Cortex of kidney (tissue), 1 donor: ENCODE measurements at places on chromosomes 3 and 15.

GRCh38 chr3:173865900-173866498 is 468.5 kb downstream of the NLGN1 start:
- no peak for DNase-seq

DNA sequence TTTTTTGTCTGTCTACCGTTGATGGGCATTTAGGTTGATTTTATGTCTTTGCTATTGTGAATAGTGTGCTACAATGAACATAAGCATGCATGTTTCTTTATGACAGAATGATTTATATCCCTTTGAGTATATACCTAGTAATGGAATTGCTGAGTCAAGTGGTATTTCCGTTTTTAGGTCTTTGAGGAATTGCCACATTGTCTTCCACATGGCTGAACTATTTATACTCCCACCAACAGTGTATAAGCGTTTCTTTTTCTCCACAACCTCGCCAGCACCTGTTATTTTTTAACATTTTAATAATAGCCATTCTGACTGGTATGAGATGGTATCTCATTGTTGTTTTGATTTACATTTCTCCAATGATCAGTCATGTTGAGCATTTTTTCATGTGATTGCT is 89.6 kb upstream of the GALNT15 start:
- no peak for DNase-seq

DNA sequence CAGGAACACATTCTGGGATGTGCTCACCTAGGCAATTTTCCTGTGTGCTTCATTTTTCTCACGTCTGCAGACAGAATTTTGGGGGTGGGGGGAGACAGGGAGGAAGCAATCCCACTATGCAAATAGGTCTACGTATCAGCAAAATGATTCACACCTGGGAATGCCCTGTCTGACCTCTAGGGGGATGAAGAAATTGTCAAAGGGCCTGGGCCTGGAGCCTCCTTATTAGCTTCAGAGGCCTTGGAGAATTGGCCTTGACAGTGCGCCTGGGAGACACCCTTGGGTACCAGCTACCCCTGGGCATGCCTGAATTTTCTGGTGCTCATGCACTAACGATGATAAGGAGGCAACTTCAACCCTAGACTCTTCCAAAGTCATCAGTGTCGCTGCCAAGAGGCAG is 207.5 kb downstream of the CADPS start:
- no peak for DNase-seq

- no peak for DNase-seq
Observed at GRCh38 chr15:40879609-40880008, 5.6 kb upstream of the RHOV start.

DNA sequence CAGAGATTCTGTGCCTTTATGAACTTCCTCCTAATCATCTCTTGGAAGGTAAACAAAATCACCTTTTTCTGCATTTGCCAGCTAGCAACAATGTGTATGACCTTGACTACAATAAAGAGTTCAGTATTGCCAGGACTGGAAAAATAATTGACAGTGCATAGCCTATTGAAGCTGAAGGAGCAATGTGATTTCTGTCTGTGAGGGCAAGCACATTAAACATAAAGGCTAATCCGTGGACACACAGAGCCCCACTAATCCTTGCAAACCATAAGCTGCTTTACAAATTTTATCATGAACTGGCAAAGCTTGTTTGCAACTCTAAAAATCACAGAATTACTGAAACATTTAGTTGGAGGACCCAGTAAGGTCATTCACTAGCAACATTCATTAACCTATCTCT is 563.8 kb downstream of the PYDC2 start:
- no peak for DNase-seq

DNA sequence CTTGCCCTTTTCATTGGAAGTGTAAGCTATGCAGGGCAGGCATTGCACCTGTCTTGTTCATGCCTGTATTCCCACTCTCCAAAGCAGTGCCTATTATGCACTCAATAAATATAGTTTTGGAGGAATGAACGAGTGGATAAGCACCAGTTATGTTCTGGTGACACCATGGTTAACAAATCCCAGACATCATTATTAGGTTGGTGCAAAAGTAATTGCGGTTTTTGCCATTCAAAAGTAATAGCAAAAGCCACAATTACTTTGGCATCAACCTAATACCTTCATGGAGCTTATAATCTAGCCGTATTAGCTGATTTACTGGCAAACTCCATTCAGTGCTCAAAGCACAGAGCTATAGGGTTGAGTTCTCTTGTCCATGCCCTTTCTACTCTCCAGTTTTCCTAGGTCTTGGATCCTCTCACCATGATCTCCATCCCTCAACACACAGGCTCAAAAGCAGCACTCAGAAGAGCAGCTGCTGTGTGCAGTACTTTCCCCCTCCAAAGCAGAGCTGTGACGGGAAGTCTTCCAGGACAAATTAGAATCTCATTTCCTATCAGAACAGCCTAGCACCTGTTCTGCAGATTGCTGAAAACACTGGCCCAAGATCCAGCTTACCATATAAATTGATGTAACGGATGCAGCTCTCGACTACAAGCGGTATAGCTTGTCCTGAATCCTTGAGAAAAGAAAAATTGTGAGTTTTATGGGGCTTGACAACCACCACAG is 63.2 kb upstream of the RAD18 start:
- no peak for DNase-seq

- no peak for DNase-seq
Observed at GRCh38 chr15:101579631-101580163, 72.5 kb downstream of the TM2D3 start.

DNA sequence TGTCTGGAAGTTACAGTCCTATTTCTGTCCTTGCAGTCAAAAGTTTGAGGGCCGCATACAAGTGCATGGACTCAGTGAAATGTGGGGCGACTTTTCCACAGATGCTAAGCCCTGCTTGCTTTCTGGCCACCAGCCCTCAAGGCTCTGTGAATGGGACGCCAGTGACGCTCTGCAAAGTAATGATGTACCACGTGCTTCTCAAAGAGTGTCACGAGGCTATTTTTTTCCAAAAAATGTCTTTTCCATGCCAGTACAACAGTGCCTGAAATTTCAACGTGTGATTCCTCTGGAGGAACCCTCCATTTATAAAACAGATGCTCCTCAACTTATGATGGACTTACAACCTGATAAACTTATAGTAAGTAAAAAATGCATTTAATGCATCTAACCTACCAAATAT is 281.8 kb upstream of the CRBN start:
- DNase-seq = no peak

DNA sequence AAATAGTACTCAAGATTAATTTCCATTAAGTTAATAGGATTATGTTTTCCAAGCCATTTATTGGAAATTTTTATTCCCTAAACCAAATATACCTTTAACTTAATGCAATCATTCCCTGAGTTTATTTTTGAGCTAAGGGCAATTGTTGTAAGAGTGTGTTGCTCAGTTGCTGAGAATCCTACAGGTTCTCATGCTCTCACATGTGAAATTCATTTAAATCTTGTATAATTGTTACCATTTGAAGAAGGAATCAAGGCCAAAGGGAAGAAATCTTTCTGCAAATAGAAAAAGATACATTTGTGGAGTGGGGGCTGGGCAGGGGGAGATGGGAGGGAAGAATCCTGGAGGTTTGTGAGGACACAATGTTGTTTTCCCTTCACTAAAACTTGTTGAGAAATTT is 202.7 kb upstream of the STRIT1 start:
- DNase-seq = no peak

GRCh38 chr15:77014132-77015081 is 19.5 kb downstream of the PSTPIP1 start:
- no peak for DNase-seq

DNA sequence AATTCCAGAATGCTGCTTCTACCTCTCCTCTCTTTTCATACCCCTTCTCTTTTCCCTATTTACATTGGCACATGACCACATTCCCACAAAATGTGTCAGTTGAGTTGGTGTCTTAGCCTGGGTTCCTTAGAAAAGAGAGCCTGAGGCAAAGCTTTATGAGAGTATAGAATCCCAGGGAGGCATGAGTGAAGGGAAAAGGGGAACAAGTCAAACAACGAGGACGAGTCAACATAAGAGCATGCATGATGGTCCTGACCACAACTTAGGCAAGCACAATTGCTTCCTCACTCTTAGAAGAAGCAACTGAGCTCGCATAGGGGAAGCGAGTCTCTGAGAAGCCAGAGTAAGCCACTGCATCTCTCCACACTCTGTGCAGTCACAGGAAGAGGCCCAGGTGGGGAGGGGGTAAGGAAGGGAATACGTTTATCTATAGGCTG is 15.4 kb upstream of the ZNF774 start:
- no peak for DNase-seq
